ENCODE measurements at places on chromosomes 3 and 15.
A peak's percentile ranks its signal among the peaks of the same experiment; 100 is the strongest.

DNA sequence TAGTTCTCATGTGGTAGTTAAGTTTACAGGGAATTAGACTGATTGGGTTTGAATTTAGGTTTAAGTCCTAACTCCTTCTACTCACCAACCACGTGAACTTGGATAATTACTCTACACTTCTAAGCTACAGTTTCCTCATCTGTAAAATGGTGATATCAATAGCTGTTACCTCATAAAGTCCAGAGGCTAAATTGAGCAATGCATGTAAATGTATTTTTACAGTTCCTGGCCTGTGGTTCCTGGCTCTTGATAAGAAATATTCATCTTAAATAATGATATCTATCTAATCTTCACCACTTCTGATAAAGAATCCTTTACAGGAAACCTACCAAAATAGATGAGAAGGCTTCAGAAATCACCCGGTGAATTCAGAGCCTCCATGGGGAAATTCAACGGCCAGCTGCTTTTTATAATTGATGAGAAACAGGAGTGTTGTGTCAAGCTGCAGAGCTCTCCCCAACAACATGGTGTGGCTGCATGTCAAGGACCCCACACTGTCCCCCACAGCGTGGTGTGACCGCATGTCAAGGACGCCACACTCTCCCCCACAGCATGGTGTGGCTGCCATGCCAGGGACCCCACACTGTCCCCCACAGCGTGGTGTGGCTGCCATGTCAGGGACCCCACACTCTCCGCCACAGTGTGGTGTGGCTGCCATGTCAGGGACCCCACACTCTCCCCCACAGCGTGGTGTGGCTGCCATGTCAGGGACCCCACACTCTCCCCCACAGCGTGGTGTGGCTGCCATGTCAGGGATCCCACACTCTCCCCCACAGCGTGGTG is 80.8 kb upstream of the PEX5L start:
- no peak for DNase-seq

GRCh38 chr15:89018207-89018606 is 70.0 kb upstream of the ABHD2 start:
- DNase-seq: peak; percentile 26

- DNase-seq: peak; percentile 54
These were observed 541 bp downstream of the RPS27L start for GRCh38 chr15:63156755-63157117.

- DNase-seq: no peak
These were observed 19.2 kb downstream of the ALDH1A3 start for GRCh38 chr15:100898661-100899462.

- no peak for DNase-seq
These were observed 78.1 kb upstream of the VGLL3 start for GRCh38 chr3:87069021-87069420.

- DNase-seq: no peak
These were observed 49.5 kb upstream of the PDZRN3 start for GRCh38 chr3:73674280-73674679.

DNA sequence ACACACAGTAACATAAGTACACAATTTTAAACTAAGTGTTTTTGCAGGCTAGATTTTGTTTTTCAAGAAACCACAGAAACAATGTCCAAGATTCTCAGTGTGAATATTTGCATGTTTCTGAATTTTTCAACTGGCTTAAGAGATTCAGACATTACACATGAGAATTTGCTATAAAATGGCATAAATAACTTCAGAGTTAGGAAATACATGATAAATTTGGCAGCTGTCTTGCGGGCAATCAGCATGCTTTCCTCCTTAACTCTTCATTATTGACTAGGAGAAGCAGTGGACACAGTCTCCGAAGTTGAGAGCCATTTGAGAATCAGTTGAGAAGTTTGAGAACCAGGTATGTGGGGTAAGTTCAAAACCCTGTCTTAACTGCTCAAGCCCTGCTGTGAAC is 625.6 kb upstream of the SGO1 start:
- DNase-seq: no peak

DNA sequence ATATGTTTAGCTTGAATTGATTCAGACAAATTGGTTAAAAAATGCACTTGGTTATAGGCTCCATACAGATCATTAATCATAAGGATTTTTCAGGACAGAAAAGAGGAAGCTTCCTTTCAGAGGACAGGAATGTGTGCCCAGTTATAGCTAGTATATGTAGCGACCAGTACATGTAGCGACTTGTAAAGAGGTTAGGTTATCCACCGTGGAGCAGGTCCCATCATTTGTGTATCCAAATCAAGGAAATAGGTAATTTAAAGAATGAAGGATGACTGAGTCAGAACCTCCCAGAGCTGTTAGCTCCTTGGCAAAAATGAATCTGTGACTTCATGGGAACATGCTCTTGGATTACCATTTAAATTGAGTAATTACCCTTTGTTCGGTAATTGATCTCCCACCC is 15.8 kb upstream of the P2RY12 start:
- DNase-seq: no peak

DNA sequence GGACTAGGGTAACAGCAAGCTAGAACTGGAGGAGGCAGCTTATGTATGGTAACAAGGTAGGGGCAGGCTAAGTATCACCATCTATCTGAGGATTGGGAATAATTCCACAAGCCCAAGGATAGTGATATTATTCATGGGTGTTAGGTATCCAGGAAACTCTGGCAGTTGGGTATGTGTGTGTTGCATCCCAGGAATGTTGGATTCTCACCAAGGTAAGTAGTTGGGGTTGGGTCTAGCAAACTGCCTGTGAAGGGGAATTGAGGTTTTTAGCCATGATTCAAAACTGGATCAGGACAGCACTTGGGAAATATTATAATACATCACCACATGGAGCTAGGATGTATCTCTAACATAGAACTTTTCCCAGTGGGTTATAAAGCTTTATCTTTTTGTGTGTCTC is 626.4 kb upstream of the GOLIM4 start:
- DNase-seq: no peak

GRCh38 chr3:194732617-194733016 is 46.9 kb downstream of the FAM43A start:
- DNase-seq: no peak

DNA sequence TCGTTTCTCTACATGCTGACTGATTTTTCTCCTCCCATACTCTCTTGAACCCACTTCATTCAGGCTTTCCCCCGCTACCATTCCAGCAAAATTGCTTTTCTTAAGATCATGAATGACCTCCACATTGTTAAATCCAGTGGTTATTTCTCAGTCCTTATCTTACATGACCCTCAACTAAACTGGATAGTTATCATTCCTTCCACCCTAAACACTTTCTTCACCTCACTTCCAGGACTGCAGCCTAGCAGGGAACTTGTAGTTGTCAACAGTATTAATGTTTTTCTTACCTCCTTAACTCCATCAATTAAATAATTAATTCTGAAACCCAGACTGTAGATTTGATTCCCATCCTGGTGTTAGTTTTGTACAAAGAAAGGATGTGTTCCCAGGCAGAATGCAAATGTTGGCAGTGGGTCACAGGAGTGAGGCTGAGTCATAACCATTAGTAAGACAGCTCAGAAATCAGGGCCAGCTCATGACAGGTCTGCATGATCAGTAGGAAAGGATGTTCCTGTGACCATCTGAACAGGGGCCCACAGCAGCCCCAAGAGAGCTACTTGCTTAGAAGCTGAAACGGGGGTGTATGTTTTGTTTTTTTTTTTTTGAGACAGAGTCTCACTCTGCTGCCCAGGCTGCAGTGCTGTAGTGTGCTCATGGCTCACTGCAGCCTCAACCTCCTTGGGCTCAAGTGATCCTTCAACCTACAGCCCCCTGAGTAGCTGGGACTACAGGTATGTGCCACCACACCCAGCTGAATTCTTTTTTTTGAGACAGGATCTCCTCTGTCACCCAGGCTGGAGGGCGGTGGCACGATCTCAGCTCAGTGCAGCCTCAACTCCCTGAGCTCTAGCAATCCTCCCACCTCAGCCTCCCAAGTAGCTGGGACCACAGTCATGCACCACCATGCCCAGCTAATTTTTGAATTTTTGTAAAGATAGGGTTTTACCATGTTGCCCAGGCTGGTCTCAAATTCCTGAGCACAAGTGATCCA is 9.1 kb downstream of the BCL2L10 start:
- no peak for DNase-seq

DNA sequence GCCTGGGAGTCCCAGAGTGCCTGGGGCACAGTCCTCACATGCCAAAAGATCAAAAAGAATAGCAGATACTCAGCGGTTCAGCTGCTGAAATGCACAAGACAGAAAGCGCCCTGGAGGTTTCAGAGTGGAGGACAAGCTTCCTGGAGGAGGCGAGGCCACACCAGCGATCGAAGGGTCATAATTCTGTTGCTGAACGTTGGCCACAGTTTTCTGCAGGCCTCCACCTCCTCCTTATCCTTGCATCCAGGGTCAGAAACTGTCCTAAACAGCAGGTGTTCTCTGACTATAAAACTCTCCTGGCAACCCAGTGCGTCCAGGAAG is 220.3 kb upstream of the LINGO1 start:
- DNase-seq: no peak

DNA sequence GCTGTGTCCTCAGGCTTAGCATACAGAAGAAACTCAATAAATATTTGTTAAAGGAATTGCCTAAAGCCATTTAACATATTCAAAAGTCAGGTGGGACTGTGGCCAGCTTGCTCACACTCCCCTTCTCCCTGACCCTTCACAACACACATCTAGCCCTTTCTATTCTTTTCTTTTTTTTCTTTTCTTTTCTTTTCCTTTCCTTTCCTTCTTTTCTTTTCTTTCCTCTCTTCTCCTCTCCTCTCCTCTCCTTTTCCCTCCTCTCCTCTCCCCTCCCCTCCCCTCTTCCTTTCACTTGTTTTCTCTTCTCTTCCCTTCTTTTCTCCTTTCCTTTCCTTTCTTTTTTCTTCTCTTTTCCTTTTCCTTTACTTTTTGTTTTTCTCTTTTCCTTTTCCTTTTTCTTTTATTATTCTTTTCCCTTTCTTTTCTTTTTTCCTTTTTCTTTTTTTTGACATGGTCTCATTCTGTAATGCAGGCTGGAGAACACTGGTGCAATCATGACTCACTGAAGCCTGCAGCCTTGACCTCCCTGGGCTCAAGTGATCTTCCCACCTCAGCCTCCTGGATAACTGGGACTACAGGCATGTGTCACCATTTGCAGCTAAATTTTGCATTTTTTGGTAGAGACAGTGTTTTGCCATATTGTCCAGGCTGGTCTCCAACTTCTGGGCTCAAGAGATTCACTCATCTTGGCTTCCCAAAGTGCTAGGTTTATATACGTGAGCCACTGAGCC is 377.8 kb downstream of the GRM7 start:
- no peak for DNase-seq

GRCh38 chr3:197501496-197501878 is 54.3 kb downstream of the BDH1 start:
- no peak for DNase-seq

- no peak for DNase-seq
These were observed 44.6 kb upstream of the SATB1 start for GRCh38 chr3:18469775-18470174.

- no peak for DNase-seq
These were observed 81.0 kb downstream of the HHLA2 start for GRCh38 chr3:108377384-108377783.

DNA sequence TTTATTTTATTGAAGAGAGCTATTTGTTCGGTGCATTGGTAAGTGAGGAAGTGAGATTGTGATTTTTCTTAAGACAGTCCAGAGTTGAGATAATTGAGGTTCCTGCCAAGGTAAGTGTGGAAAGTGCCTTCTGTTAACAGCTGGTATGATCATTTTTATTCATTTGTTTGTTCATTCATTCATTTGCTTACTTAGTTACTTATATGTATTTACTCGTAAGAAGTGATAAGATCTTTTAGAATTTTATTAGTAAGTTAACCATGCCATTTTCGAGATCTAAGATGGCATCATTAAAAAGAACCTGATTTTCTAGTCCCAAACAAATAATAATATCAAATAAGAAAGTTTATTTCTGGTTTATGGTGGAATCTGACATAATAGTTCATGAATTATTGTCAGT is 150.0 kb downstream of the GHSR start:
- no peak for DNase-seq

DNA sequence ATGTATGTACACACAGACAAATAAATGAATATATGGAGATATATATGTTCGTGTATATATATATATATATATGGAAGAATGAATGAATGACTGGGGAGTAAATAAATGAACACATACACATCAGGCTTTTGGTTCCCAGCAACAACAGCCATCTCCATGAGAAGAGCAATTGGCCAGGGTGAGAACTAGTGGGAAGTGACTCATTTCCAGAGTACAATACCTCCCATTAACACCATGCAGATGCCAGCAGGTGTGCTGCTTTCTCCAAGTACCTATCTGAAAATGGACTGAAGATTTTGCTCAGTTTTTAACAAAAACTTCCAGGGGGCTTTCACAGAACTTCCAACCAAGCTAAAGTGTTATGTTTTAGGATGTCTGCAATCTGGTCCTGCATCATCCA is 179.8 kb upstream of the SLC2A2 start:
- DNase-seq: no peak

DNA sequence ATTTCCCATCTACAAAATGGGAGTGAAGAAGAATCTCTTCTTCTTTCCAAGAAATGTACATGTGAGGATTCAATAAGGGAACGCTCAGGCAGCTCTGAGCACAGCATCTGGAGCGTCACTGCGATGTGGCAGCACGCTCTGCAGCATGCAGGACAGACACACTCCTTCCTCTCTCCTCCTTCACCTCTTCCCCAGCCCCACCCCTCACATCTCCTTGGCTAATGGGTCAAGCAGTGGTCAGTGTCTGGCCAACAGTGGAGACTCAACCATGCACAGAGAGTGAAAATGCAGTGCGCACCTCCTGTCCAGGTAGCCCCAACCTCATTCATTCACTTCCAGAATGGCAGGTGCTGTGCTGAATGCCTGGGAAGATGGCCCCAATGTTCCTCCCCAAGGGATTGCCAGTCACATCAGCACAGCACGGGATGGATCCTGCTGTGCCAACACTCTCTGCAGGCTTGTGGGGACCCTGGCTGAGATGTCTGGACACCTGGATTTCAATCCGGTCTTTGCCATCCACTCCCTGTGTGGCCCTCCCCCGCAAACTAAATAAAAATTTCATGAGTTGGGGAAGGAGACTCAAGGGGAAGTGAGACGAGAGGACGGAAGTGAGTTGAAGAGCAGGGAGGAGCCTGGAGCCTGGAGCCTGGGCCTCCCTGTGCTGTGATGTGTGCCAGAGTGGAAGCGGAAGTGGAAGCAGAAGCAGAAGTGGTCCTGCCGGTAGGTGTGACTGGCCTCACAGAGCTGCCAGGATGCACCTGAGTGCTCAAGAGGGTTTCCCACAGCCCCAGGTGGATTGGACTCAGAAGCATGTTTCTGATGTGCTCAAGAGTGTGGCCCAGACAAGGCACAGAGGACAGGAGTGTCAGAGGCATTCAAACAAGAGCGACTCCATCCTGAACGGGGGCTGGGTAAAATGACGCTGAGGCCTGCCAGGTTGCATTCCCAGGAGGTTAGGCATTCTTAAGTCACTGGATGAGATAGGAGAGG is 163.9 kb downstream of the SMAD6 start:
- DNase-seq: no peak

DNA sequence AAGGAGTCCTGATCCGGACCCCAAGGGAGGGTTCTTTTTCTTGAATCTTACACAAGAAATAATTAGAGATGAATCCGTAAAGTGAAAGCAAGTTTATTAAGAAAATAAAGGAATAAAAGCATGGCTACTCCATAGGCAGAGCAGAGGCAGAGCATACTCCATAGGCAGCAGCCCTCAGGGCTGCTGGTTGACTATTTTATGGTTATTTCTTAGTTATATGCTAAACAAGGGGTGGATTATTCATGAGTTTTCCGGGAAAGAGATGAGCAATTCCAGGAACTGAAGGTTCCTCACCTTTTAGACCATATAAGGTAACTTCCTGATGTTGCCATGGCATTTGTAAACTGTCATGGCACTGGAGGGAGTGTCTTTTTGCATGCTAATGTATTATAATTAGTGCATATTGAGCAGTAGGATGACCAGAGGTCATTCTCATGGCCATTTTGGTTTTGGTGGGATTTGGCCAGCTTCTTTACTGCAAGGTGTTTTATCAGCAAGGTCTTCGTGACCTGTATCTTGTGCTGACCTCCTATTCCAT is 42.2 kb downstream of the C3orf38 start:
- no peak for DNase-seq
